ENCODE measurements at places on chromosomes 6 and 20.

DNA sequence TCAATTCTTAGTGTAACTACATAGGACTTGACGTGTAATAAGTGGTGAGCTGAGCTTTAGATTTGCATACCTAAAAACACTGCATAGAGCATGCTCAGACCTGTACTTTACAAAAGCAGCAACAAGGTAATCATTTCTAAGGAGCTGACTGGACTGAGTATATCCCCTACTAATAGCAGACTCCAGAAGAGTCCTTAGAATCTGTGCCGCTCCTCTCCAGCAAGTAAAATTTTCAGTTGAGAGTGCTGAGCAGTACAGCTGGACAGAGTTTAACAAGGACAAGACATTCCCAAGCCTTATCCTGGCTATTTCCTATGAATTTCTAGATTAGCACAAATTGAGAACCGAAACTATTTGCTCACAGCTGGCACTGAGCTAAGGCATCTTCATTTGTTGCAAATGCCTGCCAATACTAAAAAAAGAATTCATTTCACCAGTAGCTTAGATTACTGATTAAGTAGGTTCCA lies 26.1 kb upstream of the KLHL31 start:
- no peak for DNase-seq

DNA sequence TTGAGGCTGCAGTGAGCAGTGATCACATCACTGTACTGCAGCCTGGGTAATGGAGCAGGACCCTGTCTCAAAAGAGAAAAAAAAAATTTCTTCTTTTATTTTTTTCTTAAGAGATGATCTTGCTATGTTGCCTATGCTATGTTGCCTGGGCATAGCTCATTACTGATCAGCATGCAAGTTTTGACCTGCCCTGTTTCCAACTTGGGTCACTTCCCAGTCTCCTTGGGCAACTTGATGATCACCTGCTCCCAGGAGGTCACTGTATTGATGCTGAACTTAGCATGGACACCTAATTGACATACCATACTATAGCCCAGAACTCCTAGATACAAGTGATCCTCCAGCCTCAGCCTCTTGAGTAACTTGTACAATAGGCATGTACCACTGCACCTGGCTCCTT lies 30.7 kb upstream of the NANP start:
- no peak for DNase-seq

- peak; percentile 46 for DNase-seq
Observed at GRCh38 chr6:53410508-53411258, 61.9 kb upstream of the ELOVL5 start.

DNA sequence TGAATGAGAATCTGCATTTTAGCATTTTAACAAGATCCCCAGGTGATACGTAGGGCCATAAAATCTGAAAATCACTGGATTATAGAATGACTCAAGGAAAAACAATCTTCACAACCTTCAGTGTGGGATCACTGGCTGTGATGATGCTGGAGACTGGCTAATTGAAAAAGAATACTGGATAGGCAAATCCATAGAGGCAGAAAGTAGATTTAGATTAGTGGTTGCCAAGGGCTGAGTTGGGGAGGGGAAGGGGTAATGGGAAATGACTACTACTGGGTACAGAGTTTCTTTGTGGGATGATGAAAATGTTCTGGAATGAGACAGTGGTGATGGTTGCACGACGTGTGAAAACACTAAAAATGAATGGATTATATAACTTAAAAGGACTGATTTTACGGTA lies 84.1 kb downstream of the CDK19 start:
- DNase-seq, result no peak

DNA sequence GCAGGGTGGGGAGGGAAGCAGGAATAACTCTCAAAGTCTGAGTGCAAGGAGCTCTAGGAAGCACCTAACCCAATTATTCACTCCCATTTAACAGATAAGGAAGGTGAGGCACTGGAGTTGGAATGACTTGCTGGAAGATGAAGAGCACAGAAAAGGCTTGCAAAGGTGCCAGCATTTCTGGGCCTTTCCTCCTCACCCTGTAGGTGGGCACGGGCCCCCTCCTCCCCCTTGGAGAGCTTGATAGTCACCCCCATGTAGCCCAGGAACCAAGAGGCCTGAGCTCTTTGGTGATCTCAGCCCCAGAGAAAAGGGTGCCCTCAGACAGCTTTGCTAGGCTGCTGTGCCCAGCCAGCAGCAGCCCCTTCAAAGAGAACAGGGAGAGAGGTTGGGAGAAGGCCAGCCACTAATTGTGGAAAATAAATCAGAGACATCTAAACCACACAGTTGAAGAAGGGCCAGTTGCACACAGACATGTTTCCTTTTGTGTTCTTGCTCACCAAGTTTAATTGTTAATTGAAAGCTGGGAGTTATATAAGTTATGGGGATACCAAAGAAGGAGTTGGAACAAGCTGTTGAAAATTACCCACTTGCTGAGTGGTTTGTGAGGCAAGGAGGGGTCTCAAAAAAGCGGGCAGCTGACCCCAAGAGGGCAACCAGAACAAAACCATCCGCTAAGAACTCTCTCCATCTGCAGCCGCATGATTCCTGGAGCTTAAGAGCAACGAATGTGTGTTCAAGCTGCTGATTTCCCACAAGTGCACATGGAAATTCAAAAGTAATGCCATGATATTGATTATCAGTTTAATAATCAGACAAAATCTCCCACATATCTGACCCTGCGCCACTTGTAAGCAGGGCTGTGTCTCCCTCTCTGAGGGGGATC lies 77.0 kb downstream of the MRPL14 start:
- DNase-seq, result no peak

DNA sequence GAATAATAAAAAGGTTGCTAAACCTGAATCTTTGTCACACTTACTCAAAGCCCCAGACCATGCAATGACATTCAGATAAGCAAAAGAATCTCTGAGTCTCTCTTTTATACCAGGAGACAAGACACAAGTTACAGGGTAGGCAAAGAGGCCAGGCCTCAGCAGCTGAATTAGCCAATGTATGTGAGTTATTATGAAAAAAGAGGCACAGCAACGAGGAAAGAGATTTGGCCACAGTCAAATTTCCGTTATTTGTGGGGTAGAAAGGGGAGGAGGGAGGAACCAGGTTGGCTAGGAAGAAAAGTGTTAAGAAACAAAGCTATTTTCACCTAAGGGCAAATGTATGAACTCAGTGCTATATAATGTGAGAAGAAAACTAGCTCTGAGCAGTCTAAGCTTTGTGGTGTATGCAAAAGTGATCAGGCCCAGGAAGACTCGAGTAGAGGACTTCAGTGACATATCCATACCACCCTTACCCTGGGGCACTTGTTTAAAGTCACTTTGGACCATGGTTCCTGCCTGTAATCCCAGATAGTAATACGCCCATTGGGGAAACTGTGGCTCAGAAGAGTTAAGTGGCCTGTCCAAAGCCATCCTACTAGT lies 19.1 kb downstream of the IPCEF1 start:
- DNase-seq, result no peak

DNA sequence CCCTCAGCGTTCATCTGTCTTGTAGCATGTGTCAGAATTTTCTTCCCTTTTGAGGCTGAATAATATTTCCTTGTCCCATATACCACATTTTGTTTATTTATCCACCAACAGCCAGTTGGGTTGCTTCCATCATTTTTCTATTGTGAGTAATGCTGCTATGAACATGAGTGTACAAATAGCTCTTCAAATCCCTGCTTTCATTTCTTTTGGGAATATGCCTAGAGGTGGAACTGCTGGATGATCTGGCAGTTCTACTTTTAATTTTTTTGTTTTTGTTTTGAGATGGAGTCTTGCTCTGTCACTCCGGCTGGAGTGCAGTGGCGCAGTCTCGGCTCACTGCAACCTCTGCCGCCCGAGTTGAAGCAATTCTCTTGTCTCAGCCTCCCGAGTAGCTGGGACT lies 64.7 kb downstream of the SASH1 start:
- DNase-seq, result no peak

- DNase-seq, result no peak
Observed at GRCh38 chr6:112443179-112444065, 96.3 kb downstream of the RFPL4B start.

DNA sequence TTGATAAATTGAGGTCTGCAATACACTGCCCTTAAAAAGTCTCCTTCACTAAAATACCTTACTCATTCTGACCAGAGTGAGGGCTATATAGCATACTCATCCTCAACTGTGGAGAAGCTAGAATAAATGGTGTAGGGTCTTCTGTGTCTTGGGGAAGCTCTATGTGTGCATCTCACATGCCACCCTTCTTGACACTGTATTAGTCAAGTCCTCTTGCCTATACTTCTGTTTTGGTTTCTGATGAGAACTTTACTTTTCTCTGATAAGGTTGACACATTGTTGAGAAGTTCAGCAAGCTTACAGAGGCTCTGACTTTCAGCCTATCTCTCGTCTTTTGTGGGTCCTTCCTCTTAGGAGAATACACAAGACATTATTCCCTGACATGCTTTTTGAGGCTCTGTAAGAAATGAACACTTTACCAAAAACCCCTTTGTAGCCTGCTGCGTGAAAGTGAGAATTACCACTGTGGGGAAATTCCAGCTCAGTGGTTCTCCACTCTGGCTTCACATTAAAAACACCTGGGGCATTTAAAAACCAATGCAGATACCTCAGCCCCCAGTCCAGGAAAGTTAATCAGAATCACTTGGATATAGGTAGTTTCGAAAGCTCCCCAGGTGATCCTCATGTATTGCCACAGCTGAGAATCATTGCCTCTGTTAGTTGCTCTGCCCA lies 372.1 kb upstream of the HS3ST5 start:
- DNase-seq, result no peak

GRCh38 chr20:23063581-23063980 lies 14.1 kb upstream of the THBD start:
- DNase-seq, result no peak

DNA sequence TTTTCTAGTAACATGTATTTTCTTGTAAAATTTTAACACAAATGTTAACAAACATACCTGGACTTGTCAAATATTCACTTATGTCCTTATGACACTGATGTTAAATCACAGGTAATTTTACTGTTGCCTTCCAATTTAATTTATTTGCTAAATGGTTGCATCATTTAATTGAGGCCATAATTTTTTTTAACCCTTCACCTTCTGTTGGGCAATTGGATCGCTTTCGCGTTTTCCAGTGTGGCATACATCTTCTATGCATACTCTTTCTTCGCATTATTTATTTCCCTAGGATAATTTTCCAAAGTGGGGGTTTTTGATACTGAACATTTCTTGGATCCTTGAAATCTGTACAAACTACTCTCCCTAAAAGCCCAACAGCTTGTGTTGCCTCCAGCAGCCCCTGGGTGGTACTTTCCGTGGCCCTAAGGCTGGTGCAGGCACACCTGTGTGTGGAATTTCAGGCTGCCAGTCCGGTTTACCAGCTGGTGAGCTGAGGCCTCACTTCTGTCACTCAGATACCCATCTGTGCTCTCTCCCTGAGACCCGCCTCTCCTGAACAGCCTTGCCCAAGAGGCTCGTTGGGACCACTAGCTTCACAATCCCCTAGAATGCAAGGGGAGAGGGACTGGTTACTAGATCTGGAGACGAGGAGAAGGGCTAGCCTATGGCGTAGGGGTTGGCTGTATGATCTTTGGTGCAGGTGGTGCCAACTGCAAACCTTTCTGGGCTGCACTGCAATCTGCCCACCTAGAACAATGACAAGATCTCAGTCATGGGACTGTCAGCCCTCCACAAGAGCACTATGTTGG lies 11.2 kb upstream of the C20orf144 start:
- DNase-seq, result no peak

GRCh38 chr6:14455876-14456648 lies 338.5 kb downstream of the CD83 start:
- DNase-seq, result no peak

GRCh38 chr20:52494244-52494643 lies 302.7 kb upstream of the ZFP64 start:
- no peak for DNase-seq

DNA sequence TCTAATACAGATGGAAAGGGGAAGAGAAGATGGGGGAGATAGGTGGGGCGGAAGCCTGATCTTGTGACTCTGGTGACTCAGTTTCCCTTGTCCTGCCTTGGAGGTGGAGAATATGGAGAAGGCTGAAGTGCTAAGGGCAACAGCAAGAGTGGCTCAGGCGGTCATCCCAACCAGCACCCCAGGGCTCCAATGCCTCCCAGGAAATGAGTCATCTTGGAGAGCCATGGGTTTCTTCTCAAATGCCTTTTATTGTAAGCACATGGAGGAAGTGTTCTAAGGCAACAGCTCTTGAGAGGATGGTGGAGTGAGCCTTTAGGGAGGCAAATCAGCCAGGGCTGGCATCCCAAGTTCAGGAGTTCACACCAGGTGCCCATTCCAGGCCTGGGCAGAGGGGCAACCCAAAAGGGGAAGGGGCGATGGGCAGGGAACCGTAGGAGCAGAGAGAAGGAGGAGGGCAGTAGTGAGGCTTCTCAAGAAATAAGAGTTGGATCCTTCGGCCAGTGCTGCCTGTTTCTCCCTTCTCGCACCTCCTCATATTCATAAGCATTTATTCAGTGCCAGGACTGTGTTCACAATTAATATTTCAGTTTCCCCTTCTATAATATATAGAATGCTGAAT lies 13.2 kb upstream of the AHCY start:
- no peak for DNase-seq

DNA sequence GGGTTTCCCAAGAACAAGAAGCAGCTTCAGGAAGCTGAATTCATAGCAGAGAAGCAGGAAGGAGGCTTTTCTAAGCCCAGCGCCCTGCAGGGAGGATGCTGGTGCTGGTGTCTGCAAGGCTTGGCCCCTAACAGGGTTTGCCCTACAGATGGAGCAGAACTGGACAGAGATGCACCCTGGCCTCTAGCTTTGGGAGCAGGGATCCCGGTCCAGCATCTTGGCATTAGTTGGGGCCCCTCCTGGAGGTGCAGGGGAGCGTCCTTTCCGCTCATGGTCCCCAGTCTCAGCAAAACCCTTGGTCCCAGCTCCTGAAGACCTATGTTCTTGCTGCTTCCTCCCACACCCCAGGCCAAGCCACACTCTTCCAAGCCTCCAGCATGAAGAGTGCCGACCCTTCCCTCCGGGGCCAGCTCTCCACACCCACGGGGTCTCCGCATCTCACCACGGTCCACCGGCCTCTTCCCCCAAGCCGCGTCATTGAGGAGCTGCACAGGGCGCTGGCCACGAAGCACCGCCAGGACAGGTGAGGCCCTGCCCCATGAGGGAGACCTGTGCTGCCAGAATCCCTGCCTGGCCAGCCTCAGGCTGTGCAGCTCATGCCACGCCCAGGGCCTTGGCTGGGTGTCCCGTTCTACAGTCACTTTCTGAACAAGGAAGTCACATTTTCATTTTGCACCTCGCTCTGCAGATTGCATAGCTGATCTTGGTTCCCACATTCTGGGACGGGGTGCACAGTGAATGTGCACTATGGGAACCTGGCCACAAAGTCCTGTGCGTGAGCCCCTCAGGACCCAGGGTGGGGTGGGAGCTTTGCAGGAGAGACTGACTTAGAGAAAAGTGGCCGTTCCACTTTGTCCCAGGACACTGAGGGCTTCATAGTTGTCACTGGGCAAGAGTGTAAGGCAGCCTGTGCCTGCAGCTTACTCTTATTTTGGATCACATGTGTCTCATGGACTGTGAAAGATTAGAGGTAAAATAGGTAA lies 160.2 kb downstream of the SYCP2 start:
- DNase-seq, result no peak

DNA sequence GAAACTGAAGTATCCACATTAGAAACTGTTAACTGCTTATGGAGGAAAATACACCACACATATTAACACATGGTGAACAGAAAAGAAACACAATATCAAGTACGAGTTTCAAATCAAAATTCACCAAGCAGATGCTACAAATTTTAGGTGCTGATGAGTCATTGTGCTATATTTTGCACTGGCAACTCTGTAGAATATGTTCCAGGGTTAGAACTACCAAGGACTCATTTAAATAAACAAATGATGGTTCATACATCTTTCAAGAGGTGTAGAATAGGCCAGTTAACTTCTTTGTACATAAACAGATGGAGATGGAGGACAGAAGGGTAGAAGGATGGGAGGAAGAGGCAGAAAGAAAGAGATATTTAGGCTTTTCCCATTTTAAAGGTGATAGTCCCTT lies 184.9 kb downstream of the ARHGAP18 start:
- no peak for DNase-seq

- no peak for DNase-seq
Observed at GRCh38 chr20:856361-856775, 22.9 kb downstream of the FAM110A start.

Measured in HuH-7 (cell line).